ENCODE measurements at places on chromosomes 1 and 21. TPM values are rescaled to one million over a fixed set of nuclear protein-coding genes. Genes with fewer than 3 reads are reported as not detected.

Gene C1QB
- total RNA-seq: not detected

Gene C8B
- not detected for total RNA-seq

Gene ADCY10
- not detected for total RNA-seq

Gene RXFP4
- not detected for total RNA-seq

Gene SPATA46
- not detected for total RNA-seq

Gene COL9A2
- total RNA-seq: 0.17 TPM

Gene GBP6
- total RNA-seq: not detected

Gene PROX1
- total RNA-seq: 0.12 TPM

Gene S100A7A
- not detected for total RNA-seq

Gene RAD54L
- total RNA-seq: 12.1 TPM

Gene CRP
- not detected for total RNA-seq

Gene KCNK2
- not detected for total RNA-seq

Gene AGBL4
- not detected for total RNA-seq

Gene LCE2B
- total RNA-seq: not detected

Gene SMIM1
- total RNA-seq: 1.7 TPM

Gene NBL1
- total RNA-seq: 60.0 TPM

Gene GUCA2B
- total RNA-seq: not detected

Gene STXBP3
- 19.5 TPM for total RNA-seq

Gene RPE65
- not detected for total RNA-seq

Gene LINGO4
- total RNA-seq: not detected

Gene PRKCZ
- total RNA-seq: 8.5 TPM

Gene KANK4
- total RNA-seq: 0.74 TPM

Gene TMEM9
- 90.1 TPM for total RNA-seq

Gene PIK3R3
- 1.0 TPM for total RNA-seq

Gene FAM151A
- 0.14 TPM for total RNA-seq

Gene UBE2U
- total RNA-seq: not detected

Gene CD84
- not detected for total RNA-seq

Gene OR2G6
- not detected for total RNA-seq

Gene GUCA2A
- total RNA-seq: not detected

Gene NBPF26
- total RNA-seq: 6.0 TPM

Gene DTL
- total RNA-seq: 20.7 TPM

Gene DNAJB4
- total RNA-seq: 38.3 TPM

Gene FCRLA
- total RNA-seq: not detected

Measured in A549 treated with GW870086 at 1 μM for 4 hours (cell line).